ENCODE measurements at places on chromosomes 7 and 10.

DNA sequence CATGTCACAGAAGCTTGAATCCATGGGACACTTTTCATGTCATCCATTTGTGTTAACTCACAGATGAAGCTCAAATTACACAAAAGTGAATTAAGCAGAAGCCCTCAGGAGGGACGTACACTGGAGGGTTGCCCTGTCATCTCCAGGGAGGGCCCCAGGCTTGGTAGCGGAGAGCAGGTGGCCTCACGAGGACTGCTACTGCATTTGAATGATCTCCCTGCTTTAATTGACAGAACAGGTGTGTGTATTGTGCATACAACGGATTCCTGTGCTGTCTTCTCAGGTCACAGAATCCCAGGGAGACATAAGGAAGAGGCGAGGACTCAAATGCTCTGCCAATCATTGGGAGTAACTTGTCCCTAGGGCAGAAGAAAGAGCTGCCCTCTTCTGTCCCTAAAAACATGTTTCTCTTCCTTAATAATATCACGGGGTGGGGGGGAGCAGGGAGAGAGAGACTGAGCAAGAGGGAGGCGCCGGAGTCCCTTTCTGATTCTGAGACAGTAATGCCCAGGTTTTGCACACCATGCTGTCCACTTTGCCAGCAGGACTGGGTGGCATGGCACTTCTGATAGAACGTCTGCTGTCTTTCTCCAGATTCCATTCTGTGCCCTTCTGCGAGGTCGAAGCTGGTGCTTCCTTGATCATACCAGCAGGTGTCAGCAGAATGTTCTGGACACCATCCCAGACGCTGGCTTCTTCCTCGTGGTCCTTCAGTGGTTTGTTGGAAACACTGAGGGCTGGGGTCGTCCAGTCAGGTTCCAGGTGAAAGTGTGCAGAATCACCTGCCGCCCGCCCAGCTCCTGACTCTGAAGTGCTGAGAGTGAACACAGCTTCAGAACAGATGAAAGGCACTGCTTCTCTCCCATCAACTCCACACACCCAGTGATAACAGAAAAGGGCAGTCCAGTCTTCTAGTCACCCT, 26.2 kb upstream of the RASGEF1A start:
- peak; percentile 21 for DNase-seq

DNA sequence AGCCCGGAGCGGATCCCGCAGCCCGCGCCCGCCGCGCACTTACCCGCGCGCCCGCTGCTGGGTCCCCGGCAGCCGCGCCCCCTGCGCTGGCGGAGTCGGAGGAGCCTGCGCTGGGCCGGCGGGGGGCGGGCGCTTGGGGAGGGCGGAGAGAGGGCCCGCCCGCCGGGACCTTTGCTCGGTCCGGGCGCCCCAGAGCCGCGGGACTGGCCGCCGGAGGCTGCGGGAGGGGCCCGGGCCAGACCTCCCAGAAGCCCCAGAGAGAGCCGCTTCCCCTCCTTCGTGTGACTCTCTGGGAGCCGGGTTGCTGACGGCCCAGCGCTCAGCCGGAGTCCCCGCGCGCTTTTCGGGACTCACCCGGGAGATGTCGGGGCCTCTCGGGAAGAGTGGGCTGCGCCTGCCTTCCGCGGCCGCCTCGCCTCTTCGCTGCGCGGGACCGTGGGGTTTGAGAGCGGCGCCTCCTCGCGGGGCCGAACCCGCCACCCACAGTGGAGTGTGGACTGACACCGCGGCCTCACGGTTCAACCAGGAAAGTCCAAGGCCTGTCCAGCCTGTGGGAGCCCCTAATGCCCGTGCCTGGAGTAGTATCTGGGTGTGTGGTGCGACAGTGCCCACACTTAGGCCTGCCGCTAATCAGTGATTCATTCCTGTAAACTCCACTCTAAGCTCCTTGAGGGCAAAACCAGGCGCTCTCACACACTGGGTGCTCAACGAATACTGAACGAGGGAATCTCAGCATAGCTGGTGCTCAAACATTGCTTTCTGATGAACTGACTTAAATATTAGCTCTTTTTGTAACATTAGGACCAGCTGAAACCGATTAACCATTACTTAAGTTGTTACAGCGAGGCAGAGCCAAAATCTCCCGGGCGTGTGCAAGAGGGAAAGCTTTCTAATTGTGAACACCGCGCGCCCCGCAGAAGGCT, at the start of gene GSDME:
GSDME (minus strand) TSS at position 112 of the 923 bp plus-strand sequence. CDS start 7,690 bp downstream, outside the sequence.
- DNase-seq, result peak; percentile 58

- no peak for DNase-seq
Observed at GRCh38 chr7:35714407-35714806, 19.5 kb upstream of the HERPUD2 start.

GRCh38 chr10:103196516-103196915, 3.4 kb upstream of the NT5C2 start:
- no peak for DNase-seq

GRCh38 chr7:138584696-138585095, 116.5 kb downstream of the SVOPL start:
- DNase-seq, result no peak

GRCh38 chr10:58818900-58819299, 306.2 kb downstream of the BICC1 start:
- DNase-seq, result peak; percentile 16

GRCh38 chr10:129589546-129589945, 122.5 kb downstream of the MGMT start:
- no peak for DNase-seq

All from HepG2 (cell line).